ENCODE measurements at places on chromosomes 2 and 18. TPM values are rescaled to one million over a fixed set of nuclear protein-coding genes. Genes with fewer than 3 reads are reported as not detected.

GRCh38 chr2:43032213-43033015 lies 194.0 kb downstream of the ZFP36L2 start:
- DNase-seq, result no peak

DNA sequence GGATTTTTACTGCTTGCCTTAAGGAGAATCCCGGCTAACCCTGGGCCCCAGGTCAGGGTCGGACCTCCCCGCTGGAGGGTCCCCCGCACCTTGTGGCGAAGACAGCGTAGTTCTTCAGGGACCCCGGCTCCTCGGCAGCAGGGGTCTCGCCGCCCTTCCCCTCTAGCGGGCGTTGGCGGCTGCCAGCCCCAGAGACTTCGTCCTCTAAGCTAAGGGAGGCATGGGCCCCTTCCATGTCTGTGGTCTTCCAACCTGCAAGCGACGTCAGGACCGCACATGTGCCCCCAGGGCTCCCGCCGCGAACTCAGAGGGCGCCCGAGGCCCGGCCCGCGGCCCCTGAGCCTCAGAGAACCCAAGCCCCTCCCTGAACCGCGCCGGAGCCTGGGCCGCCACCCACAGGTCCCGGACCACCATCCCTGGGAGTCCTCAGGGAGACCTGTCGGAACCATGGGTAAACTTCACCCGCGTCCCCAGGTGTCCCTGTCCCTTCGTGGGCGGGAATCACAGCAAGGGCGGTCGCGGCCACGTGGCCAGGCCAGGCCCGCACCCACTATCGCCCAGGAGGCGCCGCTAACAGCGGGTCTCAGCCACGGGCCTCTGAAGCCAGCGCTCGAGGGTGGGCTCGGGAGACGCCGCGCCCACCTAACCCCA lies 562 bp downstream of the ANKMY1 start:
- DNase-seq, result no peak

DNA sequence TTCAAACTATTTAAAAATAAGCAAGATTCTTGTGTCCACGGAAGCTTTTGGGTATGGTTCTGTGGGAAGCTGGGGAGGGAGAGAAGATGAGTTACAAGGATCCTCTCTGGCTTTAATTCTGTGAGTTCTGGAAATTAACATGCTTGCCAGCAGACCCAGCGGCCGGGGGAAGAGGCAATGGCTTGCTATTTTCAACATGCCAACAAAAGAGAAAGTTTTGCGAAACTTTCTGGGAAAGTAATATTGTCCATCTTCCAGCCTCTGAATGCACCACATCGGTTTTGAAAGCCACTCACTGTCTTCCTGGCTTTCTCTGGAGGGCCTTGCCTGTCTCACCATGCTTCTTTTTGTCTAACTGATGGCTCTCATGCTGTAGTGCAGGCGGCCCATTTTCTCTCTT lies 85.7 kb downstream of the EN1 start:
- no peak for DNase-seq

- DNase-seq, result no peak
Measured at GRCh38 chr2:32874931-32875330, 71.8 kb upstream of the LTBP1 start.

DNA sequence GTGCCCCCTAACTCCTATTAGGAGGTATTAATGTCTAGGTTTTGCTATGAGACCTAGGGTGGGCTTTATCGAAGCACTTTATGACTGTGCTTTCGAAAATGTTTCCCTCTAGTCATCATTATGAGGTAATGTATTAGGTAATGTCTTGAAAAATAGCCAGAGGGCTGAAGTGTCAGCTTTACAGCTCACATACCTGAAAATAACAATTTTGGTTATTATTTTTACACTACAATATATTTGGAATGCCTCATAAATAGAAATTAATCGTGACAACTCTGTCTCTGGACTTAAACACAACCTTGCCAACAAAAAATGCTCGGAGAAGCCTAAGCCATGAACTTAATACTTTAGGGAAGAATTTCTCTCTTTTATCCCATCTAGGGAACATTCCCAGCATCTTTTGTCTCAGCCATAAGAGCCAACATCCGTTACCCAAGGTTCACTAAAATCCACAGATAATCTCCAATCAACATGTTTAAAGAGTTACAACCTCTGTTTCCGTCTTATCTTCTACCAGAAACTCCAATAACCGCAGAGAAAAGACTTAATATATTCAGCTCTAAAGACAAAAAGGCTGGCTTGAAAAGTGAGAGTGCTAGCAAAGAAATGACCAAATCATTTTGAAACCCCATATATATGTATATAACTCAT lies 130.9 kb upstream of the RND3 start:
- DNase-seq, result no peak

- no peak for DNase-seq
Measured at GRCh38 chr2:236352761-236353593, 88.8 kb upstream of the ASB18 start.

GRCh38 chr2:152504618-152505017 lies 169.6 kb downstream of the FMNL2 start:
- no peak for DNase-seq

DNA sequence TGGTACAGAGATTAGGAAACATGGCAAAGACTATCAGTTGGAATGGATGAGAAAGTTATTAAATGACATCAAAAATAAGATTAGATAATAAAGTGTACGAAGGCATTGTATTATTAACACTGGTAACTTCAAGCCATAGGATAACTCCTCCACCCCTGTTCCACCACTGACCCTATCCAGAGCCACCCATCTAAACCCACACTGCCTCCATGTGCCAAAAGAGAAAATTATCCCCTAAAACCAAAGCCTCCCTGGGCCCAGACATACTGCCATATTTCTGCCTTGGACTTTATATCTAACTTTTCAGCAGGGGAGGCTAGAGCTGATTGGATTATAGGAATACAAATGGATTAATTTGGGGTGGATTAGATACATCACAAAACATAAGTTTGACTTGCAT lies 443.7 kb downstream of the BCL11A start:
- no peak for DNase-seq

DNA sequence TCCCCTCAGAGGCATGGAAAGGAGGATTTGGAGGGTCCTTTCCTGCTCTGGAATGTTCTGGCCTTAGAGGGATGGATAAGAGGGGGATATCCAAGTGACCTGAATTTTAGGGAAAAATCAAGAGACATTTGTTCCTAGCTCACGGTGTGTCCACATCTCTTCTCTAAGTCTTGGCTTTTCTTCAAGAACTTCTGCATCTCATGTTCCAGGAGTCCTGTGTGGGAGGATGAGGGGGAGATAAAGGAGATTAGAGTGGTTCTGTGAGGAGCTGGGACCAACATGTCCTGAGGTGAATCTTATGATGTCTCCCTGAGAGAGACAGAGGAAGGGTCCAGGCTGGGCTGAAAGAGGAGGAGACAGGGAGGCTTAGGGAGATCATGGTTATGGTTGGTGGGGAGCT lies 11.7 kb downstream of the EMX1 start:
- no peak for DNase-seq

GRCh38 chr2:69309351-69310110 lies 77.5 kb downstream of the GFPT1 start:
- DNase-seq, result no peak

DNA sequence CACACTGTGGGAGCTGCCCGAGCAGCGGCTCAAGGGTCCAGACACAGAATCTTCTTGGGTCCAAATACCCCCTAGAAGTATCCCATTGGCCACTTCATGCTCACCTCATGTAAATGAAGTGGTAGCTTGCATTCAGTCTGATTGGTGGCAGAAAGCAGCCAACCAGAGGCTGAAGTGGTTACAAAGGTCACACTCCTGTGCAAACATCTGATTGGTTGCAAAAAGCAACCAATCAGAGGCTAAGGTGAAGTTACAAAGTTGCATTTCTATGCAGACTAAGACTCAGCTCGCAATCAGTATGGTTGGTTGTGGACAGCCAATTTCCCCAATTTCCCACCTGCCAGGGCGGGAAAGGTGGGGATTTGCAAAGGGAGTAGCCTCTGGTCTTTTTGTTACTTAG lies 94.3 kb downstream of the DGKD start:
- no peak for DNase-seq

GRCh38 chr2:69390471-69390870 lies 3.4 kb upstream of the GFPT1 start:
- DNase-seq, result no peak

DNA sequence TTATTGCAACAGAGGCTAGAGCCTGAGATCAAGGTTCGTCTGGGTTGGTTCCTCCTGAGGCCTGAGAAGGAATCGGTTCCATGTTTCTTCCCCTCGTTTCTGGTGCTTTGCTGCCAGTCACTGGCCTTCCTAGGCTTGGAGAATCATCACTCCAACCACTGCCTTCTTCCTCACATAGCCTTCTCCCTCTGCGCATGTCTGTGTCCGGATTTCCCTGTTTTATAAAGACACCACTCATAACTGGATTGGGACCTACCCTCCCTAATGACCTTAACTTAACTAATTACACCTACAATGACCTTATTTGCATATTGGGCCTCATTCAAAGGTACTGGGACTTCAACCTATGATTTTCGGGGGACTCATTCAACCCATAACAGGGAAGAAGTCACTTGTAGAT lies 119.8 kb upstream of the CCDC68 start:
- no peak for DNase-seq

- no peak for DNase-seq
Measured at GRCh38 chr2:164642946-164643555, 21.8 kb upstream of the GRB14 start.

DNA sequence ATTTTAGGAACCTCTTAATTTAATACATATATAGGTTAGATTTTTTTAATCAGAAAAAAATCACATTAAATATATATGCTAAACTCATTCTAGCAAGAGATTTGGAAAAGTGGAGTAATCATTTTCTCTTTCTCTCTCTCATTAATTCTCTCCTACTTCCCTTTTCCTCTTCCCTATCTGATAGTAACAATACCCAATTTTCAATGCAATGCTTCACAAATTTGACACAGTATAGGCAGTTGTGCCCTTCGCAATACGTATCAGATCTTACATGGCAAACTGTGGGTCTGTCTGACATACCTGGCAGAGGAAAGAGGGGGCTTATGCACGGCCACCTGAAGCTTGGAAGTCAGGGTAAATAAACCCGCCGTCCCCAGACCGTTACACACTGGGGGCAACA lies 444.3 kb downstream of the NBAS start:
- no peak for DNase-seq

DNA sequence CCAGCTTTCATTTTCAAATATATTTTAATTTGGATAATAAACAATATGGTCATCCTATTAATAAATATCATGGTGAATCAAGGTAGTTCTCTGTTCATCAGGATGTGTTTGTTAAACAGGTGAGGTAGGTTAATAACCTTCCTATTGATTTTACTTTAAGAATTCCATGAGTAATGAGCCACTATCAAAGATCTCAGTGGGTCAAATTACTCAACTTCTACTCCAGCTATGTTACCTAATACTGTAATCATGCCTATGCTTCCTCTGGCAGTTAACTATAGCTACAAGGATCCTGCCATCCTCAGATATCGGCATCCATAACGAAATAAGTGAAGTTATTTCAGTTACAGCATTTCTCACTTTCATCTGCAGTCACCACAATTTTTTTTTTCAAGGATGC lies 289.6 kb upstream of the SLC8A1 start:
- DNase-seq, result no peak

DNA sequence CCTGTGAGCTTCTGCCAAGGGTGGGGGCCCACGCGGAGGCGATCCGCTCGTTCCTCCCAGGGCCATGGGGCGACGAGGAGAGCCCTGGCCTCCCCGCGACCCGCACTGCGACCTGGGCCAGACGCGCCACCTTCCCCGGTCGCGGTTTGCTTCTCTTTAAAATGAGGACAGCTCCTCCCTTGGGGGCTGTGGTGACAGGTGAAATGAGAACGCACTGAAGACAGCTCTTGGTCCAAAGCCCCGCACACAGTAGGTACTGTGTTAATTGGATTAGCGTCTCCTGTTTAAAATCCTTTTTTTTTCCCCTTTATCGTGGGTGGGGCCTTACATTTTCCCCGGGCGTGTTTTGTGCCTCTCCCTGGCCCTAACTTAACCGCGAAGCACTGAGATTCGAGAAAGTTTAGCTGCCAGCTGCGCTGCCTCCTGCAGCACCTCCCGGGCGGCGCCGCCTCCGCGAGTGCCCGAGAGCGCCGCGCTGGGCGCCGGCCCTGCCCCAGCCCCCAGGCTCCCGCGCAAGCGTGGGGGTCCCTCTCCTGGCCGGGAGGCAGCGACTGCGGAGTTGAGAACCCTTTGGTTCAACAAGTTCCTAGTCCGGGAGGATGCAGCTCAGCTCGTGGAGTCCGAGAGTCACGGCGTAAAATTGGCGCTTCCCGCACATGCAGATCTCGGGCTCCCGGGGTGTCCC lies 1.1 kb downstream of the HPCAL1 start:
- DNase-seq, result peak; percentile 68

DNA sequence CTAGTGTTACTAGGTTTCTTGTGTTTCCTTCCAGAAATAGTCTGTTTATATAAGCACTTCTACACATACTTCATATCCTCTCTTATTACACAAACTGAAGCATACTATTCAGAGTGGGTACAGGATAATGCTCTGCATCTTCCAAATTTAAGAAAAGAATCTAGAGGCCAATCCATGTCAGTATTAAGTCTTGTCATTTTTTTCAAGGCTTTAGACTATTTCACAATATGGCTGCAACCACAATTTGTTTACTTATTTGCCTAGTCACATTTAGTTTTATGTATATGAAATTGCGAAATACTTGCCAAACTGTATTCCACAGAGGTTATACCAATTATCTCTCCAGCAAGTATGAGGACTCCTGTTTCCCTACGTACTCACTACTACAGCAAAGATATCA lies 27.9 kb downstream of the IWS1 start:
- DNase-seq, result no peak

DNA sequence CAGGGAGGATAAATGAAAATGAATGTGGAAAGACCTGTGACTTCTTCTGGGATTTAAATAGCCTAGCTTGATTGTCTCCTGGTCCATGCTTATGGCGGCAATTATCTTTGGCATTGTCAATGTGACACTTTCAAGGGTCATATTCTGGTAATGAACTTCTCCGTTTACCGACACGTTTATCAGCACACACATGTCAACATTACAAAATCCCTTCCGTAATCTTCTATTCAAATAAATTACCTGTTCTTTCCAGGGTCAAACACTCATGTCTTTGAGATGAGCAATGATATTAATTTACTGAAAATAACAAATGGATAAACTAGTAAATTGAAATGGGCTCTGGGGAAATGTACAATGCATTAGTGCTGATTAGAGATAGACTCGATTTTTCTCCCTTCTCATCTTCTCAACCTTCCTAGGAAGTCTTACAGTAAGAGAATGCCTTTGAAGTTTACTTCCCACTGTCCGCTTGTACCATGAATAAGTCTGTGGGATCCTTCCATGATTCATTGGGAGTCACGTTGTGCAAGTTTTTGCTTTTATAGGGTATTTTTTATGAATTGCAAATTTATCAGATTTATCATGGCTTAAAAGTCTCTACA lies 646.3 kb upstream of the LRATD1 start:
- no peak for DNase-seq

GRCh38 chr2:55159037-55159651 lies 72.9 kb downstream of the CLHC1 start:
- DNase-seq, result no peak

- no peak for DNase-seq
Measured at GRCh38 chr2:28664120-28664842, 87.3 kb upstream of the PPP1CB start.

- no peak for DNase-seq
Measured at GRCh38 chr18:59744271-59744721, 47.1 kb upstream of the CCBE1 start.

- no peak for DNase-seq
Measured at GRCh38 chr2:174615871-174616436, 18.4 kb upstream of the WIPF1 start.

GRCh38 chr2:82007071-82007664 lies 1702.6 kb upstream of the LRRTM1 start:
- DNase-seq, result no peak

Gene ATAD2B
- 34.6 TPM for total RNA-seq

Gene THADA
- total RNA-seq, result 30.8 TPM

Gene CD28
- total RNA-seq, result 52.7 TPM

Gene CABLES1
- total RNA-seq, result 1.2 TPM

Gene PPM1G
- total RNA-seq, result 90.1 TPM

Gene MDH1B
- 0.34 TPM for total RNA-seq
